ENCODE measurements at places on chromosomes 3 and 15. TPM values are rescaled to one million over a fixed set of nuclear protein-coding genes. Genes with fewer than 3 reads are reported as not detected.

GRCh38 chr3:121736112-121736511 lies 13.4 kb downstream of the GOLGB1 start:
- DNase-seq, result no peak

GRCh38 chr3:85167576-85167975 lies 208.8 kb downstream of the CADM2 start:
- DNase-seq, result no peak

DNA sequence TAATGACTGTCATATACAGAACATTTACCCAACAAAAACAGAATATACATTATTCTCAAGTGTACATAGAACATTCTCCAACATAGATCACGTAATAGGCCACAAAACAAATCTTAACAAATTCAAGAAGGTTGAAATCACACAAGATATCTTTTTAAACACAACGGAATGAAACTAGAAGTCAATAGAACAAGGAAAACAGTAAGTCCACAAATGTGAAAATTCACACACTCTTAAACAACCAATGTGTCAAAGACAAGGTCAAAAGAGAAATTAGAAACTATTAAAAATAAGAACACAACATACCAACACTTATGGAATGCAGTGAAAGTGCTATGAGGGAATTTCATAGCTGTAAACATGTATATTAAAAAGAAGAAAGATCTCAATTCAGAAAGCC lies 81.2 kb upstream of the SLCO2A1 start:
- no peak for DNase-seq

- DNase-seq, result no peak
Measured at GRCh38 chr3:130626049-130626448, 109.1 kb downstream of the COL6A6 start.

DNA sequence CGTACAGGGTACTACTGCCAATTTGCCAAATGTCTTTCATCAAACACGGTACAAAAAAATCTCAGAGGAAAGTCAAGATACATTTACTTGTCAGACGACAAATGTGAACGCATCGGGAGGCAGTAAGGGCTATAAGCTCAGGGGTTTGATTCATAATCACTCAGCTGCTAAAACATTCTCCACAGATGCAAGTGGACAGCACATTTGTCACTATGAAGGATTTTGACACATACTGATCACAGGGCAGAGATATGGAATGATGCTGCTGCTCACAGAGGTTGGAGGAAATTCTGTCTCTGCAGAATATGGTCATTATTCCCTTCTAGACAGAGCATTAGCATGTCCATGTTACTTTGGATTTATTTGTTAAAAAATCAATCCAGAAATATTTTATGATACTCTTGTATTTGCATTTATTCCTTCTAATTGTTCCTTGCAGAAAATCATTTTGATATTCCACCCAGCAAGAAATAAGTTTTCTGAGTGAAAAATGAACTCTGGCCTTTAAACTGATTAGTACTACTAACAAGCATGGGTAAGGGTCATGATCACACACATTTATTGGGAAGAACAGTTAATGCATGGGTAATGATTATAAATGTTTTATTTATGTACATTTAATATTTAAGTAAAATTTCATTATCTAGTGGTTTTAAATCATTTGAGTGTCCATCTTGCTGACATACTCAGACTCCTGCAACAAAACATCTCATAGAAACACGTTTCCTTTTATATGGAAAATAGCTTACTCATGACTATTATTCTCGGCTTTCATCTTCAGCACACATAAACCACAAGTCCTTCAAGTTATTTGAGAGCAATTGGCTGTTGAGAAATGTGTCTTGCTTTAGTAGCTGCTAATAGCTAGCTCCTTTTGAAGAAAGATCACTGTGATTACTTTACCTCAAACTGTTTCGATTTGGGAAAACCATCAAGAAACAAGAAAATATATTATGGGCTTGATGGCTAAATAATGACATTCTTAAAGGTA lies 559.3 kb downstream of the MECOM start:
- DNase-seq, result no peak

DNA sequence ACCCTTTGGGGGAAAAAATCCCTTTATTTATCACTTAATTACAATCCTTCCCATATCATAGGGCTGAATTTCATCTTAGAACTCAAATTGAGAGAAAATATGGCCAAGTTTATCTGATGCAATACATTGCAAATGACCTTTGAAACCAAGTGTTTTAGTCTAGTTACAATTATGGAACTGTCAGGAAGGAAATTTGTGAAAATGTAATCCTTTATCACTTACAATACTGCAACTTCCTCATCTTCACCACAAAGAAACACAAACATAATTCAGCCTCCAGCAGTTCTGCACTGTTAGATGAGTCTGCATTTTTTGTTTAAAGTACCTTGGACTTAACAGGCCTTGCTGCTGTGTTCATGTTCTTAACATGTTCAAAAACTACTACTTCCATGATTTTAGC lies 4.6 kb downstream of the CCPG1 start:
- DNase-seq, result peak; percentile 12

The CPA3 gene
- polyA plus RNA-seq, result not detected

The KY gene
- 0.69 TPM for polyA plus RNA-seq
